ENCODE measurements at places on chromosomes 7 and 10. TPM values are rescaled to one million over a fixed set of nuclear protein-coding genes. Genes with fewer than 3 reads are reported as not detected.

EGR2 gene
- total RNA-seq: 1.2 TPM

RHBDD2 gene
- total RNA-seq: 47.1 TPM

FAM180A gene
- total RNA-seq: not detected

HOXA6 gene
- total RNA-seq: not detected

ATP6V0A4 gene
- total RNA-seq: not detected

PKD2L1 gene
- total RNA-seq: not detected

CYP2W1 gene
- total RNA-seq: not detected

HIPK2 gene
- total RNA-seq: 32.9 TPM

DNA sequence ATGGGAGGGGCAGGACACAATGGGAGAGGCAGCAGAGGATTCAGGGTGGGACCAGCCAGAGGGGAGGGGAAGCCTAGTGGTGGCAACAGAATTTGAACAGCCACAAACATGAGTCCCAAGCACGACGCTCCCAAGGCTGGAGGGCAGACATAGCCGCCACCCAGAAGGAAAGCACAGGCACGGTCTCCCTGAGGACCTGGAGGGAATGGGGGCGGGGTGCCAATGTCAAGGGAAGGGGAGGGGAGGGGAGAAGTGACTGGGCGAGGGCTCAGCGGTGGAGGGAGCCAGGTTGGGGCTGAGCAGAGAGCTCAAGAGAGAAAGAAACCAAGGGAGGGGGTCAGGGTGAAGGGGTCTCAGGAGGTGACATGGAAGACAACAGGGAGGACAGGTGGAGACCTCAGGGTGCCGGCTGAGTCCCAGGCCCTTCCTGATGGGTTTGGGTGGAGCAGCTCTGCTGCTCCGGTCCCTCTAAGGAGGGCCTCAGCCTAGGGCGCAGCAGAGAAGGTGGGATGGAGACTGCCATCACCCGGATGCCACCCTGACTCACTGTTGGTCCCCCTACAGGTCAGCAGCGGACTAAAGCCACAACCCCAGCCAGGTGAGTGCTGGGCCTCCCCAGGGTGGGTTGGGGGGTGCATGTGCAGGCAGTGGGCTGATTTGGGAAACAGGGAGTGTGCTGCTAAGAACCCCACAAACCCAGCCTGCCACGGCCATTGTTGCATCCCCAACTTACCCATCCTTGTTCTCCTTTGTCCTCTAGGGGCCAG lies 24.2 kb downstream of the PILRA start:
- no peak for DNase-seq

DNA sequence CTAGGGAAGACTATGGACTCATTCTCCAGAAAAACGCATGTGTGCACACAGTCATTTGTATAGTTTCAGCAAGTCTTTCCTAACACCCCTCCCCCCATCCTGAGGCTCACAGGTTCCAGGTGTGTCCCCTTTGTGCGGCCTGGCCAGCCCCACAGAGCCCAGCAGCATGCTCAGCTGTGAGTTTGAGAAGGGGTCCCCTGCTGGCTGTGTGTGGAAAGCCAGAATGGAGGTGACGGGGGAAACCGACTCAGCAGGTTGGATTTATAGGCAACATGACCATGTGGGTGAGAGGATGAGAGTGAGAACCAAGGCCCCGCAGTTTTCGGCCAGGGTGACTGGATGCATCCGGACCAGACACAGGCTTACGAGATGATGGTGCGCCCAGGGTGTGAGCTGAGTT lies 9.9 kb downstream of the PTPRE start:
- no peak for DNase-seq

DNA sequence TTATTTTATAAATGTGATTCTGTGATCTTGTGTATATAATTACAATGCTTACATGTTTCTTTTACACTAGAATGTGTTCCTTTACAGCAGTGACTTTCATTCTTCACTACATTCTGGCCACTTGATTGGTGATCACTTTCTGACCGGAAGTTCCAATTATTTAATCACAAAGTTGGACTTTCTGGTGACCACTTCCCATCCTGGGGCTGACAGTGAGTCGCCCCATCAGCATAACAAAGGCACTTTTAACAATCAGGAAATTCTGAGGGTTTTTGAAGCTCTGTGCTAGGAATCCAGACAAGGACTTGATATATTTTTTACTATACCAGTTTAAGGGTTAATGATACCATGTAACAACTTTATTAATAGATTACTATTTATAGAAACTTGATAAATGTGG lies 282.3 kb upstream of the KAT6B start:
- DNase-seq: no peak

GRCh38 chr10:21372651-21373410 lies 152.7 kb downstream of the SKIDA1 start:
- peak; percentile 26 for DNase-seq

- DNase-seq: no peak
Measured at GRCh38 chr10:119734396-119735332, 8.8 kb downstream of the INPP5F start.

DNA sequence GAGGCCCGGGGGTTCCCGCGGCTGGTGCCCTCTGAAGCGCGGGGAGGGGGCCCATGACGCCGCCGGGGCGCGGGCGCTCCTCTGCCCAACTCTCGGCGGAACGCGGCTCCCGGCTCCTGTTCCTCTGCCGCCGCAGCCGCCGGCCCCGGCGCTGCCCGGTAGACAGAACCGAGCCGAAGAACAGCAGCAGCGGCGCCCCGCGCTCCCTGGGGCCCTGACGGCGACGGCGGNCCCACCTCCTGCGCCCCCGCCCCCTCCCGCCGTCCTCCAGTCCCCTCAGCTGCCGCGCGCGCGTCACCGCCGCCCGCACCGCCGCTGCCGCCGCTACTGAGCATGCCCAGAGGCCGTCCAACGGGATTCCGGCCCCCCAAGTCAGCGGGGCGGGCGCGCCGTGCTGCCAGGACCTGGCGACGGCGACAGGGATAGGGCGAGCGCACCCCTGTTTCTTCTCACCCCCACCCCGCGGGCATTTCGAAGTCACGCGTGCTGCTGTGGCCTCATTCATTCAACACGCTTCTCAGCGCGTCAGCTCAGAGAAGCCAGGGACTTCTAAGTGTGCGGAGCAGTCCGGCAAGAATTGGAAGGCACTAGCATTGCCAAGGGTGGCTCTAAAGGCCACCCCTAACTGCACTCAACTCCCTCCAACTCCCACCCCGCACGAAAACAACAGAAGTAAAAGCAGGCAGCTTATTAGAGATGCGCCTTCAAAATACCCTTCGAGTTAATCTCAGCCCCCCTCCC lies at the start of gene IPMK:
IPMK (minus strand) TSS at position 182 of the 741 bp plus-strand sequence. CDS start 283 bp downstream, outside the sequence.
- peak; percentile 96 for DNase-seq

DNA sequence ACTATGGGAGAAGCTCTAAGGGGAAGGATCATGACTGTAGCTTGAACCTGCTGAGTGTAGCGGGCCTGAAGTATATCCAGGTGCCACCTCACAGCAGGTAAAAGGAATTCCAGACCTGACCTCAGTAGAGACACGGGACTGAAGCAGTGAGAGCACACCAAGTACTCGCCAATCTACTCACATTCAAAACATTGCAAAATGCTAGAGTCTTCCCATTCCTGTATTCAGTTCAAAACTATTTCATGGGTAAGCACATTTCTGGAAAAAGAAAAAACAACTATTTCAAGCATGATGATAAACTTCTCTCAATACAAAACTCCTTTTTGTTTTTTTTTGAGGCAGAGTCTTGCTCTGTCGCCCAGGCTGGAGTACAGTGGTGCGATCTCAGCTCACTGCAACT lies 121.9 kb upstream of the AUTS2 start:
- DNase-seq: no peak

All from naive thymus-derived CD8-positive, alpha-beta T cell (primary cell).